Kidney (tissue), 22 donors: ENCODE measurements at places on chromosomes 11 and 22.

DNA sequence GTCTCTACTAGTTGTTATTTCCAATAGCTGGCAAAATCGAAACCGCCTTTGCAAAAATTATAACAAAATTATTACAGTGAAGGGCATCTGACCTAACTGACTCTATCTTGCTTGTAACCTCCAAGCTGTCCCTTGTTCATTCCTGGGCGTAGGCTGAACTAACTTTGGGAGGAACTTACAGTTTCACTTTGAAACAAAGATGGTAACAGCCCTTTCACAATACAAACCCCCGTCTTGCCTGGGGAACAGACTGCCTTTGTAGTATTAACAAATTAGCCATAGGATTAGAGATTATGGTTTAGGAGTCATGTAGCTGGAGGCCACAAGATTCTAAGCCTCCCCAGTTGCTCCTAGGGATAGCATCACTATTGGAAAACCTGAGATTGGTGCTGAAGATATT is 131.6 kb upstream of the HSD17B12 start:
- DNase-seq = no peak

DNA sequence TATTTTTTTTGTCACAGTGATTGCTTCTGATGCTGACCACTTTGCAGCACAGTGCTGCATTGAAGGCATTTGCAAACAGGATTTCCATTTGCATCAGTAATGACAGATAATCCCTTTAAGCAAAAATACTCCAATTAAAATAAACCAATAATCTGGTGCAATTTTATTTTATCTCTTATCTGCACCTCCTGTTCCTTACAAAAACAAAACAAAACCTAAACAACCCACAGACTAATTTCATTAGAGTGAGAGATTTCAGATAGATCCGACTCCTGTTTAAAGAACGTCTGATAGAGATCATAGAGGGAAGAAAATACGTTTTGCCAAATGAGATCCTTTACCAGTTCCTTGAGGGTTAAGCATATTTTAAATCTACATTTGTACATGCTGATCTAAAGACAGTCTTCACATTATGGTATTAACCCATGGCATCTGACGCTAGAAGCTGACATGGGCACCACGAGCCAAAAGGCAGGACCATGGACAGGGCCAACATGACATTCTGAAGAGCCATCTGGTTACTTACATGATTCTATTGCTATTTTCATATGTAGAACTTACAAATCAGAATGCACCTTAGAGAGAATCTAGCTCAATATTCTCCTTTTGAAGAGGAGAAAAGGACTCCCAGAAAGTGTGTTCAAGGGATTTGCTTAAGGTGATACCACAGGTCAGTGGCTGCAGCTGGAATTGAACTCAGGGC is 286.2 kb upstream of the NARS2 start:
- peak; percentile 44 for DNase-seq

- no peak for DNase-seq
Measured at GRCh38 chr22:49076300-49077035, 751.2 kb downstream of the BRD1 start.

DNA sequence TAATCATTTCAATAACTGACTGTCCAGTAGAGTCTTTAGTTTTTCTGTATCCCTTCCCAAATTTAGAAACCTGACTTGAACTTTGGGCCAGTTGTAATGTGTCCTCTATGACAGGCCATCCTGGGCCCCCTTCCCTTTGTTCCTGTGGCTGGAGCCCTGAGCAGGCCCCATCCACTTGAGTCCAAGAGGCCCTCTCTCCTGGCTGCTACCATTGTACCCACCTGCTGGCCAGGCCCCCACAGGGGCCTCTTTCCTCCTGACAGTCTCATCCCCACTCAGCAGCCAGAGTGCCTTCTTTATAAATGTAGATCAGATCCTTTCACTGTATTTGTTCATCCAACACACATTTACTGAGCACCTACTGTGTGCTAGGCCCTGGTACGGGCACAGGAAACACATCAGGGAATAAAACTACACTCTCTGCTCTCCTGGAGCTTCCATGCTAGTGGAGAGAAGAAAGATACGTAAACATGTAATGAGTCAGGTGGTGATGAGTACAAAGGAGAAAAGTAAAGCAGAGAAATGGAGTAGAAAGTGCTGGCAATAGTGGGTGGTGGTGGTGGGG is 2.7 kb upstream of the LRP5 start:
- DNase-seq = no peak

DNA sequence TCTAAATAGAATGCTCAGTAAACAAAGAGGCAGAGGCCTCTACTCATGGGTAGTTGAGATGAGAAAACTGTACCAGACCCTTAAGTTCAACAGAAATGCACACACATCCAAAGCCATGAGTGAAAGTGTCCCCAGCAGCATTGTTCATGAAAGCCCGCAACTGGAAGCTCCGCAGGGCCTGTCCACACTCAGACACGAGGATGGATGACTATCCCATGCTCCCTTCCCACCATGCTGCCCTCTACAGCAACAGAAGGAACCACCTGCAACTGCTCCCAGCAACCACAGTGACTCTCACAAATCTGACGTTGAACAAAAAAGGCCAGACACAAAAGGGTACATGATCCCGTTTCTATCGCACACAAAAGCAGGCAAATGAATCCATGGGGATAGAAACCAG is 76.9 kb upstream of the ANO1 start:
- DNase-seq = no peak

- no peak for DNase-seq
Measured at GRCh38 chr11:64400102-64400501, 41.1 kb downstream of the RPS6KA4 start.

DNA sequence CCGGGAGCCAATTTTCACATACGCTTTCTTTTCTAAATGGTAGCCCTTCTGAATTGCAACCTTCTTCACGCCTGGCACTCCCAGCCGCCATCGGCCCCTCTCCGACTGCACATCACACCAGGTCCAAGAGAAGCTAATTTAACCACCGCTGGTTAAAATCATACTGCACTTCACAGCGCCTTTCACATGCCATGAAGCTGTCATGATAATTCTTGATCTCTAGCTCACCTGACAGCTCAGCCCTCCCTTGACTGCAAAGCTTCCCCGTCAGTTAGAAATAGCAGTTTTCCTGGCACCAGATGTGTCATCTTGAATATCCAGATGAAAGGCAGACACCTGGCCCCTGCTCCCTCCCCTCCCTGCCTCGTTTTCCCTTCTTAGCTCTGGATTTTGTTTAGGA is 101.4 kb downstream of the ARL14EP start:
- DNase-seq = no peak

DNA sequence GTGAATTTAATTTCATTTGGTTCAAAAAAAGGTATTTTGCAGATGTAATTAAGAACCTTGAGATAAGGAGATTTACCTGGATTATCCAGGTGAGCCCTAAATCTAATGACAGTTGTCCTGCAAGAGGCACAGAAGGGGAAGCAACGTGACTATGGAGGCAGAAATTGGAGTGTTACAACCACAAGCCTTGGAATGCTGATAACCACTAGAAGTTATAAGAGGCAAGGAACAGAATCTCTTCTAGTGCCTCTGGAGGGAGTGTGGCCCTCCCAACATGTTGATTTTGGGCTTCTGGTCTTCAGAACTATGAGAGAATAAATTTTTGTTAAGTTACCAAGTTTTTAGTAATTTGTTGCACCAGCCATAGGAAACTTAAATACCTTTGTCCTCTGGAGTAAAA is 32.8 kb downstream of the RRM1 start:
- DNase-seq = no peak
